ENCODE measurements at places on chromosomes 6 and 20.

DNA sequence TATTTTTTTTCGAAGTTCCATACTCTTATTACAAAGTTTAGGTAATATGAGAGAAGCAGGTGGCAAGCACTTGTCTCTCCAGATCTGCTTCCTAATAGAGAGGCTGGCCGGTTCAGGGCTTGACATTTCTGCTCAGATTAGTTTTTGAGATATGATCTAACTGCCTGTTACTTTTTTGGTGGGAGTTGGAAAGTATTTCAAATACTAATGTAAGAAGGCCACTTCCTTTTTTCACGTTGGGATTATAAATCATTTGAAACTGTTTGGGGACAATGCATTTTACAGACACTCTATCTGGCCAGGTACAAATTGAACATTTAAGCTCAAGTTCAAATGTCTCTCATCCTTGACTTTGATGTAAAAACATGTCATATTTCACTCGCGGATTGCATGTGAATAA is 222.1 kb upstream of the SULF2 start:
- DNase-seq, result no peak

DNA sequence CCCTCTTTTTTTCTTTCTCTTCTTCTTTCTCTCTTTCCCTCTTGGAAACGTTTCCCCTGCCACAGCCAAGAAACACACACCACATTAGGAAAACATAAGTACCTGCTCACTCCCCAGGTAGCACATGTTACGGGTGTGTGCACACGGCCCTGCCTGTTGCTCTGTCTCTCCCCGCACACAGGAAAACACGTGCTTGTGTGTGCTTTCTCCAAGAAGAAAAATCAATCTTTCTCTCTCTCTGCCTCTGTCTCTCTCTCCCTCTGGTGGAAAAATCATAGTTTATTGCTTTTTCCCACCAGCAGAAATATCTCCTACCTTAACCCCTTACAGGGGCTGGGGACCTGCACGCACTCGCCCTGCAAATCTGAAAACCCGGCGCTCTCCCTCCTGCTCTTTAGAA is 102.3 kb downstream of the EDN3 start:
- no peak for DNase-seq

- DNase-seq, result peak; percentile 80
These were observed 124.5 kb downstream of the MRPL14 start for GRCh38 chr6:44002593-44003344.

DNA sequence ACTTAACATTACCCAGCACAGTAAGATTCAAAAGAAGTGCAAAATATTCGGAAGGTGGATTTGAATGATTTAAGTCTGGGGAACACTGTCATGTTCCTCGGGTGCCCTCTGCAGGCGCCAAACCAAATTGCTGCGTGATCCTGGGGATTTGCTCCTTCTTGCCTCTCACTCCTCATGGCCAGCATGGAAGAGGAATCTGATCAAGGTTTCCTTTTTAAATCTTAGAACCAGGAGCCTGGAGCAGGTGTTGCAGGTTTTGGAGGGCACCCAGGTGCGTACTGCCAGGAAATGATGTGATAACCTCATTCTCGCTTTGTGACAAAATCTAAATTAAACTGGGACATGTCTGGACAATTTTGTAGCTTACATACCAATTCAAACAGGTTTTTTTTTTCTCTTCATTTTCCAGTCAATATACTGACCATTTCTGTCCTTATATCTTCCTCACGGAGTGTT is 8.1 kb upstream of the PFDN4 start:
- DNase-seq, result peak; percentile 83

DNA sequence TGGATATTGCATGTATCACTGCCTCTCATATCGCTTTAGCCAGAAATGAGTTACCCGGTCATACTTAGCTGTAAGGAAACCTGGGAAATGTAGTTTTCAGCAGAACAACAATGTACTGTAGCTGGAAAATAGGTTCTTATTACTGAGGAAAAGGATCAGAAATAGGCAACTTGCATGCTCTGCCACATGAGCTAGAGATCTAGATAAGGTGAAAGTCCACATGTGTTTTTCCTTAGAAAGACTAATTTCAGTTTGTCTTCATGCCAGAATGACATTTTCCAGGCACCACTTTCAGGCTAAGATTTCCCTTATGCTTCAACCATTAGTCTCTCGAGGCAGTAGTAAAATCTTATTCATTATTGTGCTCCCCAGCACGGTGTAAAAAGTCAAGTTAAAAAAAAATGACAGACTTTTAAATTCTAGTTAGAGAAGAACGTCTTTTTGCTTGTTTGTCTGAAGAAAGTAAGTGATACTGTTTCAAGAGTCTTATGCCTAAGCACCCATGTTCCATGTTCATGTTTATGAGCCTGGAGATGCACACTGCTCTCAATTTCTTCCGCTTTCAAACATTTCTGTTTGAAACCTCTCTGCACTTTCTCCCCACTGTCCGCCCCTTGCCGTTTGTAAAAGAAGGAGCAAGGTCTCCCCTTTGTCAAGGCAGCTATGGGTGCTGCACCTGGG is 67.6 kb downstream of the ZNF831 start:
- no peak for DNase-seq

DNA sequence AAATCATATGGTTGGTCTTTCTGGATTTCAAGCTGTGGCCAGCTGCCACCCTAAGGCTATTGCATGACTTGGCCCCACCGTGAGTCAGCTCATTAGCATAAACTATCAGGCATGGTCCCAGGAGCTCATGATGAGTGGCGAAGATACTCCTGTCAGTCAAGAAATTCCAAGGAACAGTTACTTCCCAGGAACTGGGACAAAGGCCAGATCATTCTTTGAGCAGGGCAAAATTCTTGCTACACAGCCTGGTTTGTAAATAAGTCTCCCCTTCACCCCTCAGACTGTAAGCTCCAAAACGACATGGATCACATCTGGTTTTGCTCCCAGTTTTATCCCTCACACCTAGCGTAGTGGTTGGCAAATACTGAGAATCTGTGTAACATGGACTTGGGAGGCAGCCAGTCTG is 33.0 kb upstream of the KIAA1586 start:
- DNase-seq, result no peak

GRCh38 chr20:19907326-19908056 is 109.7 kb upstream of the NAA20 start:
- DNase-seq, result no peak

GRCh38 chr6:42281570-42281969 is 63.9 kb upstream of the MRPS10 start:
- DNase-seq, result no peak

- no peak for DNase-seq
These were observed 162.2 kb upstream of the BMP5 start for GRCh38 chr6:56037601-56038000.

GRCh38 chr20:15705975-15706374 is 867.3 kb downstream of the KIF16B start:
- no peak for DNase-seq

DNA sequence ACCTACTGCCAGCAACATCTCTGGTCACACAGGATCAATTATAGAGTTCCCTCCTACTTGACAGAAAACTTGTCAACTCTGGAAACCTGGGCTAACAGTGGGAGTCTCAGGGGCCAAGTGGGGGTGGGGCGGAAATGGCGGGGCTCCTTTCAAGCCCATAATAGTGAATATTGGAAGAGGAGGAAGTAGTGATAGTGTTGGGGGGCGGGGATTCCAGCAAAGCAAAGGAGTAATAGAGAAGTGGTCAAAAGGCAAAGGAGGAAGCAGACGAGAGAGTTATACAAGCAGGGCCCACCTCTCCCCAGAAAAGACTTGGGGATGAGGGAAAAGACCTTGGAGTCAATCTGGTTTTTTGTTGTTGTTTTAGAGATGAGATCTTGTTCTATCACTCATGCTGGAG is 2.1 kb downstream of the DEF6 start:
- DNase-seq, result peak; percentile 43

DNA sequence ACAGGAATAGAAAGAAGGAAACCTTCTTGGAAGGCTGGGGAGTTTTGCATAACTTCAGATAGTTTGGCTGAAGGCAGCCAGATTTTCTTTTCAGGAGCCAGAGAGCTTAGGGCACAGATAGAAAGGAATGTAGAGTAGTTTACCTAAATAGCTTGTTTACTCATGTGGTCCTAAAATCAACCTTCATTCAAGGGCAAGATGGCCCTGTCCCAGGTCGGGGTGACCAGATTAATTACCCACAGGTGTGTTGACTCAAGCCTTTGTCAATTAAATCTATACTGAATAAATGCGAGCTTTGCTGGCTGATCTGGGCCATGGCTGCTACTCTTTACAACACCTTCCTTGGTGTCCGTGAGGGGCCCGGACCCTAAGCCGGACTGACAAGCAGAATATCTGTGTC is 792.0 kb upstream of the MAN1A1 start:
- DNase-seq, result no peak

GRCh38 chr20:60535211-60535610 is 577.0 kb downstream of the CDH26 start:
- DNase-seq, result no peak

DNA sequence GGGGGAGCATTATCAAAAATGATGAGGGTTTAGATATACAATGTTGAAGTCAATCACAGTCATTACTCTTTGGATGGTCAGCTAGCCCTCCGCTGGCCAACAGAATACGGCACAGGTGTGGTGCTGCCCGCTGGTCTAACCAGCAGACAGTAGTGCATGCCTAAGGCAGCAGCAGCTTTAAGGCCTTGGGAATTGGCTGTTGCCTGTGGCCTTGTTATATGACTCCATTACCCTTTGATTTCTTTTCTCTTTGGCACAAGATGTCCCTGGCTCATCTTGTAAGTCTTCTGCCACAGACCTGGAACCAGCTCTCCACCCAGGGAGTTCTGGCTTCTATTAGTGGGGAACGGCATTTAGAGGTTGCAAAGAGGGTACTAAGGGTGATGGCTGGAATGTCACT is 110.2 kb downstream of the WDR27 start:
- no peak for DNase-seq

- no peak for DNase-seq
These were observed 136.8 kb upstream of the LRFN2 start for GRCh38 chr6:40723967-40724366.

GRCh38 chr6:121521164-121521555 is 85.7 kb downstream of the GJA1 start:
- no peak for DNase-seq

DNA sequence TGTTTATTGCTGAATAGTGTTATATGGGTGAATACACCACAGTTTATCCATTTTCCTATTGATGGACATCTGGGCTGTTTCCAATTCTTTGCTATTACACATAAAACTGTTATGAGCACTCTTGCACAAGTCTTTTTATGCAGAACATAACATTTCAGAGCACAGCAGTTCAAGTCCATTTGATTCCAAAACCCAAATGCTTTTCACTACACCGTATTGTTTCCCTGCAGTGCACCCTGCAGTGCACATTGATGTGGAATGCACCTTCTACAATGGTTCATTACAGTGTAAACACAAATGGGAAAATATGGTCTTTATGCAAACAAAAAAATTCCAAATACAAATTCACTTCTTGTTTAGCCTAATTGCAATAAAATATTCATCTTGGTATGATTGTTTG is 3.6 kb upstream of the SLC2A12 start:
- DNase-seq, result no peak

DNA sequence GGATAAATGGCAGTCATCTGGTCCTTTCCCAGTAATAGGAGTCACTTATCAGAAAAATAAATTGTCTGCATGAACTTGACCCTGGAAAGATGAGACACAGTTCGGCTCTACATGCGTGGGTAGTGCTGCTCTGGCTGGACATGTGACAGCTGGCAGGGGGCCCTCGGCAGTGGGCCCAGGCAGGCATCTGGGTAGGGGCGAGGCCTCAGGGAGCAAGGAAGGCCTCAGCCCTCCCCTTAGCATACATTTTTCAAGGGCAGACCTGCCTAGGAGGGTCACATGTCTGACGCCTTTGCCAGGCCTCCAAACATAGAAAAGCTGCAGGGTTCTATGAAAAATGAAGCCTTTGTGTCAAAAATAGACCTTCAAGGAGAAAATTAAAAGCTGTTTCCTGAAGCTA is 12.8 kb upstream of the ILRUN start:
- peak; percentile 87 for DNase-seq

GRCh38 chr20:21623074-21623780 is 82.2 kb upstream of the PAX1 start:
- no peak for DNase-seq

DNA sequence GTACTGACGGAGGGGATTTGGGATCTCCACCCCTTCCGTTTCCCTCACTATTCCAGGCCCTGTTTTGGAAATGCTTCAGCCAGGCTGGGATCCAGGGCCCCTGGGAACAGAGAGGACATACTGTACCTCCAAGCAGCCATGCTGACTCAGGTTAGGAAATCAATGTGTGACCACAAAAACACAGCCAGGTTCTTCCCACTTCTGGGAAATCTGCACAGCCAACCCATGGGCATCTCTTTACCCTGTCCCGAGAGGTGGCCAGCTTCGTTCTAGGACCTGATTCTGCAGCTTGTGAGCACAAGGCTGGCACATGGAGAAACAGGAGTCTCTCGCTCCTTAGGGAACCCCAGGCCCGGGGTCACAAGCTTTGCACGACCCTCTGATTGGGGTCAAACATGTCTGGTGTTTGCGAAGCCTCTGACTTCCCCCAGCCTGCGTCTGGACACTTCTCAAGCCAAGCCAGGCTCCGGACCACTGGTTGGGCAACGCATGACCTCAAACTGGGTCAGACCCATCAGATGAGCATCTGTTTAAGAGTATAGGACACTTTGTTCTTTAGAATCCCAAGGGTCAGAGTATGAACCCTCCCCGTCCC is 8.3 kb upstream of the TTPAL start:
- no peak for DNase-seq

DNA sequence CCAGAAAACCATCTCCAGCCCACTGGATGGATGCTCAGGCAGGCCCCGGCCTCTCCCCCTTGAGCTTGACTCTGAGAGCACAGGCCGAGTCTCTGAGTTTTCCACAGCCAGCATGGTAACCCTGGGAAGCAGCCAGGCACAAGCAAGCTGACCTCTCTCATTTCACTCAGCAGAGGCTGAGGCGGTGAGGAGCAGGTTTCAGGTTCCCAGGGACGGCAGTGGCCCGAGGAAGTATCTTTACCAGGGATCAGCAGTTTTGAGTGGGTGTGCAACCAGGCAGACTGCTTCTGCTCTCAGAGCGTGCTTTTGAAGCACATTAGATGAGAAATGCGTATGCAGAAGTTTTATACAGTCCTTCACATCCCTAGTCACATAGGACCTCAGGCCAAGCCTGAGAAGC is 12.6 kb downstream of the HCK start:
- DNase-seq, result no peak

DNA sequence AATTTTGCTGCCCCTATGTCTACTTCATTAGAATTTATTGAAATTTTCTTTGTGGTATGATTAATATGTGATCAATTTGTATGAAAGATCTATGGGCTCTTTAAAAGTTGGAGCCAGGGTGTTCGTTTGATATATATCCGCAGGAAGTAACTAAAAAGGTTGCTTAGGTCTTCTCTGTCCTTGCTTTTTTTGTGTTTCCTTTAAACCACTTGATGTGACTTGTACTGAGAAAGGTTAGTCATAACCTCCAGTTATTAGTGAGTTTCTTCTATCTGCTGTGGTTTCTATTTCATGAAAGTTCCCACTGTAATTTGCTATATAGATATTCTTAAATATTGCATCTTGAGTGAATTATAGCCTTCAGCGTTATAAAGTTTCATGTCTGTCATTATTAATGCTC is 585.3 kb upstream of the ARID1B start:
- no peak for DNase-seq

- DNase-seq, result no peak
These were observed 41.7 kb downstream of the SLC23A2 start for GRCh38 chr20:4959592-4959991.

- DNase-seq, result no peak
These were observed at the start of gene TREML1 for GRCh38 chr6:41153992-41154625. Gene TREML1 (minus strand): TSS chr6:41154347. CDS start chr6:41154288, 59 bp downstream.

Data from femur (tissue), 1 donor.